Effector memory CD8-positive, alpha-beta T cell (primary cell): ENCODE measurements at places on chromosomes 5 and 9.

- DNase-seq, result no peak
Measured at GRCh38 chr5:151534350-151534749, 56.8 kb downstream of the FAT2 start.

DNA sequence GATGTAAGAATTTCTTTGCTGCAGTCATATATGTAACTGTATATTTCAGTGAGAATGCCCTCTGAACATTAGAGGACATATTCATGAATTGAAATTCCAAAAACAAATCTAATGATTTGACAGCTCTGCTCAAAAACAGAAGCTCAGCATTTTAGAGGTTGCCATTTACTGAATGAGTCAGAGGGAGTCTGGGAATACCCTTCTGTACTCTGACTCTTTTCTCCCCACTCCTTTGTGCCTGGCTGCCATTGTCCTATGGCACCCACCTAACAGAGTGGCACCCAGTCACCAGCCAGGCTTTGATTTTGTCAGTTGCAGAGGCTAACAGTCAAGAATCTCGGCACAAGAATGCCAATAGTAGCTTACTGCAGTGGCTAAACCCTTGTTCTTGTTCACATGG is 133.6 kb downstream of the ATG10 start:
- DNase-seq, result no peak

- no peak for DNase-seq
Measured at GRCh38 chr9:93475856-93476255, 22.5 kb upstream of the FAM120AOS start.

GRCh38 chr9:128992995-128993394 is 35.1 kb downstream of the SH3GLB2 start:
- no peak for DNase-seq

DNA sequence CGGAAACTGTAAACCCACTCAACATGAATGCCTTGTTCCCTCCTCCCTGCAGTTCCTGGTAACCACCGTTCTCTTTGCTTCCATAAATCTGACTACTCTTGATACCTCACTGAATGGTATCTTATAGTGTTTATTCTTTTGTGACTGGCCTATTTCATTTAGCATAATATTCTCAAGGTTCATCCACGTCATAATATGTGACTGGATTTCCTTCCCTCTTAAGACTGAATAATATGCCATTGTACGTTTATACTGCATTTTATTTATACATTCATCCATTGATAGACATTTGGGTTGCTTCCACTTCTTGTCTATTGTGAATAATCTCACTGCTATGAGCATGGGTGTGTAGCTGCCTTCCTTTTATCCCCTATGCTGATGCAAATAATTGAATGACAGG is 253.3 kb upstream of the SMARCA2 start:
- DNase-seq, result no peak

- no peak for DNase-seq
Measured at GRCh38 chr5:56871777-56872176, 37.6 kb upstream of the SETD9 start.

GRCh38 chr5:30768056-30768690 is 425.3 kb upstream of the CDH6 start:
- DNase-seq, result no peak

- DNase-seq, result peak; percentile 46
Measured at GRCh38 chr9:127942216-127943010, 4.8 kb upstream of the DPM2 start.

DNA sequence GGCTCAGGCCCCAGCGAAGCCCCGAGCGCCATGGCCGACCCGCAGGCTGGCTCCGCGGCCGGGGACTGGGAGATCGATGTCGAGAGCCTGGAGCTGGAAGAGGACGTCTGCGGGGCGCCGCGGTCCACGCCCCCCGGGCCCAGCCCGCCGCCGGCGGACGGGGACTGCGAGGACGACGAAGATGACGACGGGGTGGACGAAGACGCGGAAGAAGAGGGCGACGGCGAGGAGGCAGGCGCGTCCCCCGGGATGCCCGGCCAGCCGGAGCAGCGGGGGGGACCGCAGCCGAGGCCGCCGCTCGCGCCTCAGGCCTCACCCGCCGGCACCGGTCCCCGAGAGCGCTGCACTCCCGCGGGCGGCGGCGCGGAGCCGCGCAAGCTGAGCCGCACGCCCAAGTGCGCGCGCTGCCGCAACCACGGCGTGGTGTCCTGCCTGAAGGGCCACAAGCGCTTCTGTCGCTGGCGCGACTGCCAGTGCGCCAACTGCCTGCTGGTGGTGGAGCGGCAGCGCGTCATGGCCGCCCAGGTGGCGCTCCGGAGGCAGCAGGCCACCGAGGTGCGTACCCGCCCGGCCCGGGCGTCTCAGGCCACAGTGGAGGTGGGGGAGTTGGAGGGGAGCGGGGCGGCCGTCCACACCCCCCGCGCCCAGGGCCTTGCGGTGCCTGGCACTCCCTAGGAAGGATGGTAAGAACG is 1.6 kb downstream of the DMRT2 start:
- no peak for DNase-seq

- no peak for DNase-seq
Measured at GRCh38 chr9:132846109-132846917, 31.8 kb downstream of the AK8 start.

- no peak for DNase-seq
Measured at GRCh38 chr5:142512043-142513042, 173.5 kb downstream of the FGF1 start.

DNA sequence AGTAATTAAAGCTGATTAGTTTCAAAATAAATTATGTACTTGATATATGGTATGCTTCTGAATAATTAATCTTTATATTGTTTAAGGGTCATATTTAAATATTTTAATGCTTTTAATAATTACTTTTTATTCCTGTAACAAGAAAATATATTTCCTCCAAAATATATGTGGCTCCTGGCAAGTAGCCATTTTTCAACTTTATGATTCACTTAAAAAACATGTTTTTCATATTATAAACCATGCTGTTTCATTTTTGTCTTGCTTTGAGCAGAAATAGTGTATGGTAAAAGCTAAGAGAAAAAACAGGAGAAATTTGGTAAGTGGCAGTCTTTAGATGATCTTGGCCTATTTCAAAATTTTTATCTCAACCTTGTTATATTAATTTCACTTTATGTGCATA is 14.6 kb downstream of the SPATA9 start:
- DNase-seq, result no peak

DNA sequence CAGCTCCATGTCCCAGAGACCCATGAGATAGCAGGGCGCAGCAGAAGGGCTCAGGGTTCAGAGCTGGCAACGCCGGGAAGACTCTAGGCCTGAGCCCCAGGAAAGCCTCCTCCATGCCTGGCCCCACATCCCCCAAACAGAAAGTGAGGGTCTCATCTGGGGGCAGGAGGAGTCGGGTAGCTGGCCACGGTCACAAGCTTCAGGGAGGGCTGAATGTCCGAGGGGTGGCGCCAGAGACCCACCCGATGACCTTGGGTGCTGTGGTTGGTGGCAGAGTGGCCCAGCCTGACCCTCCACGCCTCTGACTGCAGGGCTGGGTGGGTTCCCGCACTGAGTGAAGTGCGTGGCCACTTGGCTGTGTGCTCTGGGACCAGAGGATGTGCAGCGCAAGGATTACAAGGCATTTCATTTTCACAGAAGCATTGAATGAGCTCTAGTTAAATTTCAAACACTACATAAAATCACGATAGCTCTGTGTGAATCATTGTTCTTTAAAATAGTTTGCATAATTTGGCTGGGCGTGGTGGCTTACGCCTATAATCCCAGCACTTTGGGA is 3.0 kb downstream of the C8G start:
- no peak for DNase-seq

DNA sequence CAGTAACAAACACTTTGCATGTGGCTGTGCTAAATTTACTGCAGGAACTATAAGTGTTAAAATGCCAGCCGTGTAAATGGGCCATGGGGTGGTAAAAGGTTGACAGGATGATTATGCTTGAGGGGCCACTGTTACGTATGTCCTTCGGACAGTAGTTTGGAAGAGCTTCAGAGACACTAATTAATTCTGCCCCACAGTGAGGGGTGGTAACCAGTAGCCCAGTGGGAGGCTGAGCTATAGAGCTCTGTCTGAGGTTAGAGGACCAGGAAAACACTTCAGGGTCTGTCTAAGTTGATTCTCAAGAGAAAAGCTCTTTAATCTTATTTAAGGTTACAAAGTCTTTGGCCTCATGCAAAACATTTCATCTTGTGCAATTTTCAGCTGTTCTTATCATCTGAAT is 176.6 kb downstream of the DMRTA1 start:
- no peak for DNase-seq

DNA sequence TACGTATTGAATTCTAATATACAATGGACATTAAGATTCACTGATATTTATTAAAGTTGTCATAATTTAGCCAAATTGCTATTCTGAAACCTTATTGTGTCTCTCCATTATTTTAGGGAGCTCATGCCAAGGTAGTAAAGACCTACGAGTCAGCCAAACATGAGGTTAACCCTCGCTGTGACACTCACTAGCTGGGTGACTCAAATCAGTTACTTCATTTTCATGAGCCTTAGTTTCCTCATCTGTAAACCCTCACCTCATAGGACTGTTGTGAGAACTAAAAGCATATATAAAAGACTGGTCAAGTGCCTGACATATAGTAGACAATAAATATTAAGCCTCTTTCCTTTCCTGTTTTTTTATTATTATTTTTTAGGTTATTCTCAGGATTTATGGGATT is 44.0 kb upstream of the PCA3 start:
- DNase-seq, result no peak

- no peak for DNase-seq
Measured at GRCh38 chr5:175517824-175518450, 39.6 kb downstream of the SFXN1 start.

GRCh38 chr5:64163135-64163534 is 2.5 kb upstream of the RNF180 start:
- DNase-seq, result no peak

- DNase-seq, result peak; percentile 5
Measured at GRCh38 chr9:15423231-15423985, 732 bp downstream of the SNAPC3 start.

DNA sequence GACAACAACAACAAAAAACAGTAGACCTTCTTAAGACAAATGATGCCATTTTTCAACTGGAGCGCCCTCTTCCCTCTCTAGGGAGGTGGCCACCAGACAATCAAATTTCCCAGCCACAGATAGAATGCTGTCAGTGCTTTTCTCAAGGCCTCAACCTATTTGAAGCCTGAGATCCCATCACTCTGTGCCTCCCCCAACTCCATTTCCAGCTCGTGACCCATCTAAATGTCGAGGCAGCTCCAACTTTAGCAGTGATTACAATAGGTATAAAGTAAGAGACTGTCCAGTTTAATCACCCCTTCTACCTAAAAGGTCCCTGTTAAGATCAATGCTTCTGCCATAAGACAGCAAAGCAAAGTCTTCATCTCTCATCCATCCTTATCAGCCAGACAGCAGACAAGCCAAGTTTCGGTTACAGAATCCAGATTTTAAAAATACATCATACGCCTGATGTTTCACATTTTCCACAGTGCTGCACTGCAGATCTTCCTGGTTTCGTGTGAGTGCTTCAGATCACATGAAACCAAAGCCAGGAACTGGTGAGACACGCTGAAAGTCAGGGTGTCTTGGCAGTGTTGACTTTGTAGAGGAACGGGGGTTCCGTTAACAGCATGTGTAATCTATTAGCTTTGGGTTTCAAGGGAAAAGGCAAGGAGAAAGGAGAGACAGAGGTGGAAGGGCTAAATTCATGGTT is 447.8 kb downstream of the ENC1 start:
- no peak for DNase-seq

GRCh38 chr5:124212934-124213333 is 533.5 kb downstream of the ZNF608 start:
- no peak for DNase-seq

- no peak for DNase-seq
Measured at GRCh38 chr5:145978708-145979107, 42.3 kb downstream of the SH3RF2 start.

GRCh38 chr9:40926404-40927259 is 201.8 kb downstream of the FOXD4L6 start:
- no peak for DNase-seq

- no peak for DNase-seq
Measured at GRCh38 chr9:124562328-124562727, 55.1 kb upstream of the NR5A1 start.

DNA sequence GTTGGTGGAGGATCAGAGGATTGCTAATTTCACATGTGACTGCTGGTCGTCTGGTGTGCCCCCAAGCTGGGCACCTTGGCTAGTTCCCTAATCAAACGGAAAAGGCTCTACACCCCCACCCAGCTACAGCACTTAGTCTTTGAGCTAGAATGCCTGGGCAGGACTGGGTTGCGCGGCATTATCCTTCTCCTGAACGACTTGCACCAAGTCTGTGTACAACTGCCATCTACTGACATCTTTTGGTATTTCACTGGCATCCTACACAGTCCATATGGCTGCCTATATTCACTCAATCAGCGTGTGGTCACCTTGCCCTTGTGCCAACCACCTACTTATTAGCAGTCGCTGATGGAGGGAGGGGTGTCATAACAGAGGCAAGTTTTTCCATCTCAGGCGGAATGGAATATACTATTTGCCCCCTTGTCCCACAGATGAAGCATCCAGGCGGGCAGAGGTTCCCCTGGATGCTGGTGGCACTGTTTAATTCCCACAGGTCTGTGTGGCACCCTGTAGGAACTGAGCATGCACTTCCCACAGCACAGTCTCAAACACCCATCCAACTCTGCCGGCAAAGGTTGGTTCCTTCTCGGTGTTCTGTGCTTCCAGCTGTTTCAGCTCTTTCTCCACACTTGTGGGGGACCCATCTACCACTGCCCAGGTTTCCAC is 150.1 kb downstream of the OSTF1 start:
- DNase-seq, result peak; percentile 49
